Naive thymus-derived CD8-positive, alpha-beta T cell (primary cell): ENCODE measurements at places on chromosomes 16 and 17.

DNA sequence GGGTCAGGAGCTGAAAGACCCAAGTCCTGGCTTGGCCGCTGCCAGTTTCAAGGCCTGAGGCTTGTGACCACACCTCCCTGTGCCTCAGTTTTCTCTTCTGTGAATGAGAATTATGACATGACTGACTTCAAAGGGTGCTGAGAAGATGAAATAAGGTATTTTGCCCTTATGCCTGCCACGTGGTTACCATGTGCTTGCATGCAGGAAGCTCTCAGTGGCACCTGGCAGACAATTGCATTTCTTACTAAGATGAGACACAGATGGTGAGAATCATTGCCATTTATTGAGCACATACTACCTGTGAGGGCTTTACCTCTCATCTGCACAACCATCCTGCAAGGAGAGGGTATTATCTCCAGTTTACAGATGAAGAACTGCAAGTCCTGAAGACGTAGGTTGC, 69.8 kb downstream of the MRM1 start:
- no peak for DNase-seq

- no peak for DNase-seq
Observed at GRCh38 chr17:11459861-11460331, 138.4 kb upstream of the DNAH9 start.

DNA sequence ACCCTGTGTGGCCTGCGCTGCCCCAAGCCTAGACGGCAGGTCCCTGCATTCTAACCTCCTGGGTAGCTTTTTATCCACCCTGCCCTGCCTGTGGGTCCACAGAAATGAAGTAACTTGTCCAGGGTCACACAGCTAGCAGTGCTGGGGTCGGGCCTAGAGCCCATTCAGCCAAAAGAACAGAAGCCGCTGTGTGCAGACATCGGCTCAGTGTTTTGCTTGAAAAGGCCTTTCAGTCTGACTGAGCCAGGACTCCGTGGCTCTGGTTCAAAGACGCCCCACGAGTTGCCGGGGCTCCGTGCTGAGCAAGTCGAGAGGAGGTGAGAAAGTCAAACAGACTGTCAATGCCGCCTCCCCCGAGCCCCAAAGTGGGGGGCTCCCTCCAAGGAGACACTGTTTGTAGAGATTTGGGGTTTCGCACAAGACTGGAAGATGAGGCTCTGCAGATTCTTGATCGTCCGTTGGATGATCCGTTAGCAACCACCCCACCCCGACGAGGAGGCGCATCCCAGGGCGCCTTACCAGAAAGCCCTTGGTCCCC, 226.2 kb downstream of the NTN1 start:
- DNase-seq, result no peak

DNA sequence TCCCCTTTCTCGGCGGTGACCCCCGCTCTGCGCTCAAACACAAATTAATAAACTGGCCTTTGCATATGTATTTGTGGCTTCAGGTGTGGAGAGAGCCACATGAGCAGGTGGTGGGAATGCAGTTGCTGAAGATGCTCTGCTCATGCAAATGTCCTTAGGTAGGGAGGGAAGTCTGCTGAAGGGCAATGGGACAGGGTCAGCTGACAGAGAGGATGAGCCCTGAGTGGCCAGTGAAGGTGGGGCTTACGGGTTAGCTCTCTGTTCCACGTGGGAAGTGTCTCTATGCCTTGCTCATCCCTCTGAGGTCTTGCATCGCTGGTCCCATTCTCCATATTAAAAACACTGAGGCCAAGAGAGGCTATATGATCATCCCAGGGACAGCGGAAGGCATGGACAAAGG, 74.2 kb upstream of the CCL1 start:
- no peak for DNase-seq

GRCh38 chr17:46979147-46979863, at the start of gene RPRML:
RPRML (minus strand) TSS chr17:46979253; CDS start chr17:46979007, 246 bp downstream.
- no peak for DNase-seq

GRCh38 chr17:1899403-1900000, 69.7 kb downstream of the RPA1 start:
- no peak for DNase-seq

- no peak for DNase-seq
Observed at GRCh38 chr17:45371414-45372324, 54.8 kb upstream of the MAP3K14 start.

- DNase-seq, result no peak
Observed at GRCh38 chr16:84584678-84585077, 33.2 kb downstream of the COTL1 start.

- no peak for DNase-seq
Observed at GRCh38 chr17:82613283-82614094, 34.8 kb downstream of the WDR45B start.

DNA sequence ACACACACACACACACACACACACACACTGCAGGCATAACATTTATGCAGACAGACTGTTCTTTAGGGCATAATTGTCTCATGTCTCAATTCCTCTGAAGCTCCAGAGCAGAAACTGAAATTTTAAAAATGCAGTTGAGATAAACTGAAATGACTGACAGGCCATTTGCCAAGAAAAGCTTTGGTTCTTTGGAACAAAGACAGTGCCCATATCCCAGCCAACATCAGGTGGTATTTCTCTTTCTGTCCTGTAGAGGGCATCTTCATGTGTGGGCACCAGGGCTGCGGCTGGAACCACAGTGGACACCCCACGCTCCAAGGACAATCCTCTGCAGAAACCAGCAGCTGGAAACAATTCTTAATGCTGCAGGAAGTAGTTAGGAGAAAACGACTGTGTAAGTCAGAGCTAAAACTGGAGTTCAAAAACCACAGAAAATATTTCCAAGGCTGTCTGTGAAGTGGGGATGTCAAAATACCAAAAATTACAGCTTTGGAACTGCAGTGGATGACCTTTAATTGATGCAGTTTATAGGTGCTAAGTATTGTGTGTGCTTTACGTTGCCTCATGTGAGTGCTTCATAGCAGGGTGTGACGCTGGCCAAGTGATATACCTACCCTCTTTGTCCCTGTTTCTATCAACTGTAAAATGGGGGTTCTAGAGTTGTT, 10.6 kb upstream of the MEFV start:
- DNase-seq, result no peak

- DNase-seq, result no peak
Observed at GRCh38 chr16:30533146-30533522, 1.5 kb downstream of the ZNF747 start.

- peak; percentile 70 for DNase-seq
Observed at GRCh38 chr17:44865231-44865660, 17.6 kb downstream of the HIGD1B start.

DNA sequence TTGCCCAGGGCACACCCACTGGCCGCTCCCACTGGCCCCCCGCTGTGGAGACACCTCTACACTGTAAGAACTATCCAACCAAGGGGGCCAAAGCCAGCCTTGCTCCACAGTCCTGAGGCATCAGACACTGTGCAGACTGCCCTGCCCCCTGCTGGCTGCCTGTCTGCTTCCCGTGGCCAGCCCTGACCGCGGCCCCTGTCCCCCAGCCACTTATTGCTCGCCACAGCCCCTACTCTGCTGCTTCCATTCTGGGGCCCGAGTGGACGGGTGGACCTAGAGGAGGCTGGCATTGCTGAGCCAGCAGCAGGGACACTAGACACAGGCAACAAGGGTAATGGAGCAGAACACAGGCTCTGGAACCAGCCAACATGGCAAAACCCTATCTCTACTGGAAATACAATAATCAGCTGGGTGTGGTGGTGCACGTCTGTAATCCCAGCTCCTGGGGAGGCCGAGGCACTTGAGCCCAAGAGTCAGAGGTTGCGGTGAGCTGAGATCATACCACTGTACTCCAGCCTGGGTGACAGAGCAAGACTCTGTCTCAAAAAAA, 19.7 kb upstream of the LRRC37A3 start:
- DNase-seq, result peak; percentile 15

- no peak for DNase-seq
Observed at GRCh38 chr16:4071686-4072561, 44.3 kb downstream of the ADCY9 start.

GRCh38 chr17:41486809-41487530, 2.7 kb downstream of the KRT36 start:
- peak; percentile 50 for DNase-seq

- DNase-seq, result no peak
Observed at GRCh38 chr16:52073024-52073423, 473.9 kb downstream of the TOX3 start.

DNA sequence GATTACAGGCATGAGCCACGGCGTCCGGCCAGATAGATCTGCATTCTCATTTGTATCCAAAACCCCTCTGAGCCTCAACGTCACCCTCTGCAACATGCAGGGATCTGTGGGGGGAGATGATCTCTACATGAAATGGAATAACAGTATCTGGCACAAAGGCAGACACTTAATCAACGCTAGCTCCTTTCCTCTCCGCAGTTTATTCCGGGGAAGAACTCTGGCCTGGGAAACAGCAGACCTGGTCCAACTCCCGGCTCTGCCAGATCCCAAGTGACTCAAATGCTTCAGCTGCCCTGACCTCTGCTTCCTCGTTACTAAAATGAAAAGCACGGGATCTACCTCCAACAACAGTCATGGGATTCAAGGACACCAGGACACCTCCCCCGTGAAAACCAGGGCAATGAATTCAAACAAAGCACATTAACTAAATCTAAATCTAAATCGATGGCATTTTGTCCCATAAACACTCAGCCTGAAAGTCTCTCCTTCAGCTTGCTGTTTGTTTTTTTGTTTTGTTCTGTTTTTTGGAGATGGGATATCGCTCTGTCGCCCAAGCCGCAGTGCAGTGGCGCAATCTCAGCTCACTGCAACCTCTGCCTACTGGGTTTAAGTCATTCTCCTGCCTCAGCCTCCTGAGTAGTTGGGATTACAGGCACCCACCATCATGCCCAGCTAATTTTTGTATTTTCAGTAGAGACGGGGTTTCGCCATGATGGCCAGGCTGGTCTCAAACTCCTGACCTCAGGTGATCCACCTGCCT, 78.2 kb downstream of the NXN start:
- no peak for DNase-seq

- no peak for DNase-seq
Observed at GRCh38 chr16:17063201-17064139, 407.3 kb downstream of the XYLT1 start.

DNA sequence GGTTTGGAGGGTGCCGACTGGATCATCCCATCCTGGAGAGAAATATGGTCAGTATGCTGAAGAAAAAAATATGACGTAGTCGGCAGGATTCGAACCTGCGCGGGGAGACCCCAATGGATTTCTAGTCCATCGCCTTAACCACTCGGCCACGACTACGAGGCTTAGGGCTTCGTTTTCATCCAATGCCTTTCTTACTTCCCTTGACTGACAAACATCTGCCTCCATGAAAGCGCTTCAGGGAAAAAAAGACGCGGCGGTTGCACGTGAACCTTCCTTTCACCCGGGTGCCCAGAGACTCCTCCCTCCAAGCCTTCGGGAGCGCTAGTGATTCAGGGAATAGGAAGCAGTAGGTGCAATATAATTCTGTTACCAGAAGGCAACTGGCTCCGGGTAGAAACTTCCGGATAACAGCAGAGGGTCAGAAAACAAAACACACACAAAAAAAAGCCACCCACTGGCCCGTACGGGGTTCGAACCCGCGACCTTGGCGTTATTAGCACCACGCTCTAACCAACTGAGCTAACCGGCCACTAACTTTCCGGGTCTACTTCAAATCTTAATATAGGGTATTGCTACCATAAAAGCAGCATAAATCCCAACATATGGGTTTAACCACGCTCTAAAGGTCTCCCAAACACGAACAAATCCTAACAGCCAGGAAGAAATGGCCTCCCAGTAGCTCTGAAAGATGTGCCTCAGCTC, 16.3 kb upstream of the AURKB start:
- peak; percentile 26 for DNase-seq

DNA sequence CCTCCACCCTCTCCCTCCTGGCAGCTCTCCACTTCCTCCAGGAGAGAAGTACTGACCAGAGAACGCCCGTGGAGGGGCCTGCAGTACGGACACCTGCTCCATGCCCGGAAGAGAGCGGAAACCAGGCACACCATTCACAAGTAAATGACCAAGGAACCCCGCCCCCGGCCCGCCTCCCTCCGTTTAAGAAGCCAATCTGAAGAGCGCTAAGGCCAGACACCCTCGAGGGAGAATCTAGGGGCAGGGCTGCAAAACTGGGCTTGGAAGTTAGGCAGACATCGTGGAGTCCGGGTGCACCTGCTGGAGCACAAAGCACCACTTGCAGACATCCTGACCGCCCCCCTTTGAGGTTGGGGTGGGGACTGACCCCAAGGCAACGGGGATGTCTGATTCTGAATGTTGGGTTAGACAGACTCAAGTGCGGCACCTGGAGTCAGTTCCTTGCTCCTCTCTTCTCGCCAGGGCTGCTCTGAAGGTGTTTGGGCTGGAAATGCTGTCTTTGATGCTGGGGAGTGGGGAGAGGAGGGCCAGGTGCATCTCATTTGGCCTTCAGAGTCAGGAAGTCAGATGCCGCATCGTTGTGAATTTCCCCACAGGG, 964 bp upstream of the FAAP100 start:
- peak; percentile 75 for DNase-seq

- no peak for DNase-seq
Observed at GRCh38 chr16:78060809-78061208, 38.5 kb downstream of the CLEC3A start.

DNA sequence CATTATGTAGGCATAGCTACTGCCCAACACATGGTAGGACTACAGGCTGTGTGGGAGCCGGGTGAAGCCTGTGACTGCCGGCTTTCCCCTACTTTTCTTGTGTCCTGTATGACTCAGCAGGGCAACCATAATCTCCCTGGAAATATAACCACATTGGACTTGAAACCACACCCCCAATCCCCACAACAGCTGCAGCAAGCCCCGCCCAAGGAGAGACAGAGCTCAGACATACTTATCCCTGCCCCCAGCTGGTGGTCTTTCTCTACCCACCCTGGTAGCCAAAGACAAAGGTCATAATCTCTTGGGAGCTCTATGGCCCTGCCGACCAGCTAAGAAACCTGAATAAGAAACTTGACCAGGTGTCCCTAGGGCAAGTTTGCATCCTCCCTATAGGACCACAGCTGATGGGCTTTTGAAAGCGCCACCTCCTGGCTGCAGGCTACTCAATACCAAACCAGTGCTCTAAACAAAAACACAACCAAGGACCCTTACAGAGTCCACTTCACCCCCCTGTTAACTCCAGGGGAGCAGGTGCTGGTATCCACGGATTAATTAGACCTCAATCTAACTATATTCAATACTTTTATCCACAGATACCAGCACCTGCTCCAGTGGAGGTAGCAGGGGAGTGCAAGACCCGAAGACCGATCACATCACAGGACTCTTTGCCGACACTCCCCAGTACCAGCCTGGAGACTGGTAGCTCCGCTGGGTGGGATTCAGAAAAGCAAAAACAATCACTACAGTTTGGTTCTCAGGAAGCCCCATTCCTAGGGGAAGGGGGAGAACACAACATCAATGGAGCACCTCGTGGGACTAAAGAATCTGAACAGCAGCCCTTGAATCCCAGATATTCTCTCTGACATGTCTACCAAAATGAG, 91.2 kb downstream of the IRX5 start:
- DNase-seq, result no peak

- DNase-seq, result no peak
Observed at GRCh38 chr16:35714665-35715064, 2255.3 kb downstream of the TP53TG3F start.

- no peak for DNase-seq
Observed at GRCh38 chr16:28585674-28586073, 11.2 kb downstream of the SULT1A2 start.

DNA sequence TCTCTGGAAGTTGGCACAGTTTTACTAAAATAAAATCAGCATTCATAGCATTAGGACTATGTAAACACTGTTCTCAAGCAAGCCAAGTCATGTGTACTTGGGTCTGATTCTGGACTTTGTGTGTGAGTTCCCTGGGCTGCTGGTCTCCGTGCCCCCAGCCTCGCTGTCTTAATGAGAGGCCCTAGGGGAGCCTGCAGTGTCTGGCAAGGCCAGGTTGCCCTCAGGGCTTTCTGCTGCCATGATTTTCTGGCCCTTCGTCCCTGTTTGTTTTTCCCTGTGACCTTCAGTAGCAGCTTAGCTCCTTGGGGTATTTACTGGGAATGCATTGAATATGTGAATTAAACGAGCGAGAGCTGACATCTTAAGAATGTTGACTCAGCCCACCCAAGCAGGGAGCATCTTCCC, 161.8 kb downstream of the RPTOR start:
- no peak for DNase-seq
